ENCODE measurements at places on chromosomes 7 and 10.

- DNase-seq: no peak
Observed at GRCh38 chr7:3380034-3380433, 79.0 kb downstream of the SDK1 start.

- peak; percentile 59 for DNase-seq
Observed at GRCh38 chr7:116574025-116574822, 49.4 kb downstream of the CAV1 start.

GRCh38 chr10:99276848-99277486, 41.3 kb upstream of the HPSE2 start:
- DNase-seq: peak; percentile 16

GRCh38 chr10:6607182-6607581, 27.1 kb upstream of the PRKCQ start:
- peak; percentile 7 for DNase-seq

- no peak for DNase-seq
Observed at GRCh38 chr7:2737771-2738540, 50.0 kb downstream of the AMZ1 start.

GRCh38 chr7:2978408-2978807, 65.3 kb downstream of the CARD11 start:
- no peak for DNase-seq

DNA sequence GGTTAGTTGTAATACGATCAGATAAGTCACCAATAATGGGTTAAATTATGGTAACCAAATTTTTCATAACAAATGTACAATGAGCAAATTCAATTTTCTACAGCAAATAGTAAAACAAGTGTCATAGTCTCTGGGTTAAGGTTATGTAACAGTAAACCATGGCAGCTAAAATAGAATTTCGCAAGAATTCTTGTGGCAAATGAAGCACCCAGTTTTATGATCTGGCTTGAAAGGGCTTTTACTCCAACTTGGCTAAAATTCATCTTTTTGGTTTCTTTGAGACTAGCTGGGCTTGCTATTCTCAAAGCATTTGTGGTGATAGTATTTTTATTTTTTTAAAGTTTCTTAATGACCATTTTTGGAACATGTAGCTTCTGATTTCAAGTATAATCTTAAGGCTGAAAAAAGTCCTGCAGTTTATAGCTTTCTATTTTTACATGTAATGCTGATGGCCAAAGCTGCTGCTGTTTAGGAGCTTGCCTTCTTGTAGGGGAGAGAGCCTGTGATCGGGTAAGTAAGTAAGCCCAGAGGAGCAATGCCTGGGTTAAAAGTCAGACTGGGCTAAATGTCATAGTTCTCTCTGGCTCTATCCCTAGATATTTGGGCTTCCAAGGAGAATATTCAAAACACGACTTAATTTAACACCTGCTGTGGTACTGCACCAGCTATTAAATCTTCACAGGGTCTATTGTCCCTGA, 55.5 kb upstream of the SYPL1 start:
- DNase-seq: no peak

GRCh38 chr7:133654547-133654946, 401.7 kb downstream of the EXOC4 start:
- no peak for DNase-seq

- DNase-seq: no peak
Observed at GRCh38 chr7:133510326-133511055, 257.6 kb downstream of the EXOC4 start.

DNA sequence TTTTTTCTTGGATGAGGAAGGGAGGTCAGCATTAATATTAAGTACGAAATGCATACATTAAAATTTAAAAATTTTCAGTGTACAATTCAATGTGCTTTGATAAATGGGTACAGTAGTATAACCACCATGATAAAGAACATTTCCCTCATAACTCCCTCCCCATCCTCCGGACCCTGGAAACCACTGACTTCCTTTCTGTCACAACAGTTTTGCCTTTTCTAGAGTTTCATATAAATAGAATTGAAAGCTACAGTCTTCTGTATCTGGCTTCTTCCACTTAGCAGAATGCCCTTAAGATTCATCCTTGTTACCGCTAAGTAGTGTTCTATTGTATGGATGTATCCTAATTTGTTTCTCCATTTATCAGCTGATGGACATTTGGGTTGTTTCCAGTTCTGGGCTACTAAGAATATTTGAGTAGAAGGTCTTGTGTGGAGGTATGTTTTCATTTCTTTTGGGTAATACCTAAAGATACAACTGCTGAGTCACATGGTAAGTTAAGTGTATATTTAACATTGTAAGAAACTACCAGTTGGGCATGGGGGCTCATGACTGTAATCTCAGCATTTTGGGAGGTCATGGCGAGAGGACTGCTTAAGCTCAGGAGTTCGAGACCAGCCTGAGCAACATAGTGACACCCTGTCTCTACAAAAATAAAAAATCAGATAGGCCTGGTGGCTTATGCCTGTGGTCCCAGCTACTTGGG, 30.8 kb downstream of the ABI1 start:
- no peak for DNase-seq

DNA sequence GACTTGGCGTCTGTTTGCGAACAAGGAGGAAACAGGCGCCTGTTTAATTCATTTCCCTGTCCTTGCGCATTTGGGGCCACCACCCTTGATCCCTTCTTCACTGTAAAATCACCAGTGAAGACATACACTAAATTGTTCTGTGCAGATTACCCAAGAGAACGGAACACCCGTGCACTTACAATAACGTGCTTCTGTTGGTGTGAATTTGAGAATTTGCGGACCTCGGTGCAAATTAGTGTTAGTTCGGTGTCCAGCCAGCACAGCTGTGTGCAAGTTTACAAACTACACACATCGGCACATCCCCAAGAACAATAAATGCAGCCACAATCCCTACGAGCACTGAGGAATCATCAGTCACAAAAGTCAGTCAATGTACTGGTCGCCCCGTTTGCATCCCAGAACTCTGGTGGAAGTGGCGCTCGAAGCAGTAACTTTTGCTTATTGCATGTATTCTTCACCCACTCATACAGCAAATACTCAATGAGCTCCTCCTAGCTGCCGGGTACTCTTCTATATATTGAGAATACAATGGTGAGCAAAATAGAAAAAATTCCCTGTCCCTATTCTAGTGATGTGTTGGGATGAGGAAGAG, 786 bp upstream of the CNOT4 start:
- peak; percentile 18 for DNase-seq

DNA sequence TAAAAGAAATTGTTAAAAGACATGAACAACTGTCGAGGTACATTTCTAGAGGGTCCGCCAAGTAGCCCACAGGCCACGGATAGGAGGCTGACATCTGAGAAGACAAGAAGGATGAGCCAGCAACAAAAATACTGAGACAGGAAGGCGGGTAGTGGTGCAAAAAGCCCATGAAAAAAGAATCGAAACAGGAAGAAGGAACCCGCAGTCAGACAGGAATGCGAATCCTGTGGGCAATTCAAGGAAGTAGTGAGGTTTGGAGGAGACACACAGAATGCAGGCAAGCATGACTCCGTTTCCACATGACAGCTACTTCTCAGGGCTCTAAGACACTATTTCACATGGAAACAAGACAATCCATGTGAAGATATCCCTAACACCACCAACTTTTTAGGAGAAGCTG, 125.2 kb downstream of the DOCK4 start:
- DNase-seq: peak; percentile 72

DNA sequence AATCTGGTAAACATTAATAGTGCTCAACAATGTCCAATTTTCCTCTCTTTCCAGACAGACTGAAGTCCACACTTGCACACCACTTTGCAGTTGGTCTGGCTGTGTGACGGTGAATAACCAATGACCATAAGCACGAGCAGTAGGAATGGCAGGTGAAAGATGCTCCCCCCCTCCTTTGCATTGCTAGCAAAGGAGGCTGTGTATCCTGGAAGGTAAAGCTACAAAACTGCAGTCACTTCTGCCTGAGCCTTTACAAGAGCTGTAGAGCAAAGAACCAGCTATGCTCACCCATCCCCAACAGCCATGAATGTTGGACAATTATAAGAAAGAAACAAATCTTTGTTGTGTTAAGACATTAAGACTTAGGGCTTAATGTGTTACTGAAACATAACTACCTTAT, 178.0 kb downstream of the IPMK start:
- no peak for DNase-seq

DNA sequence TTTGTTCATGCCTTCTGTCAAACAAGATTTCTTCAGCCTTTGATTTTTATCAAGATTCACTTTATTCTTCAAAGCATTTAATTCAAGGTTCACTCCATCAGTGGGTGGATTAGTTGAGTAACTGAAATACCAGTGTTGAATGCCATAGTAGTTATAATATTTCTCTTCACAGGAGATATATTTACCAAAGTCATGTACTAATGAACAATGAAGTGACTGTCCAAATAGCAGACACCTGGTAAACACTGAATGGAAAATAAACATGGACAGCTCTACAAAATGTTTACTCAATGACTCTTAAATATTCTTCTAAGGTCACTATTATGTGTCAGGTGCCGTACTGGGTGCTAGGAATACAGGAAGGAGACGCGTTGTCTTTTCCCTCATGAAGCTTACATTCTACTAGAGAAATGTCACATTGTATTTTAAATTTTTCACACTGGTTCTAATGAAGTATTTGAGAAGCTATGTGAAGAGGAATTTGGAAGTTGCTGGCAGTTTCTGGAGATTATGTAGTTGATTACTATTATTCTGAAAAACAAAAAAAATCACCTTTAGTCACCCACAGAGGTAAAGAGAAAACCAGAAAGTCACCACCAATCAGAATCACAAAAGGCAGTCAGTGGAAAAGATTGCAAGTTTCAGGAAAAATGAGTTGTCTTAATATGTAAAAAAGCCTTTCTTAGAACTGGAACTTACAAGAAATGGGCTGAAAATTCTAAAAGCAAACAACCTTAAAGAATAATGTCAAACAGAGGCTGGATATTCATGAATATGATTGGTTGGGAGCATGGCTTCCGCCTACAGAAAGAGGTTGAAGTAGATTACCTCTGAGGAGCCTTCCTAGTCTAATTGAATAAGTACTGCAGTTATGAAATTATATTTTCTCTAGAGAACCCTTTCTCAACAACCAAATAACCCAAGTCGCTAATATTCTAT, 84.5 kb downstream of the RTKN2 start:
- no peak for DNase-seq

- no peak for DNase-seq
Observed at GRCh38 chr10:75191821-75192568, 18.6 kb upstream of the VDAC2 start.

GRCh38 chr7:136998495-136998894, 130.0 kb downstream of the CHRM2 start:
- DNase-seq: no peak

- no peak for DNase-seq
Observed at GRCh38 chr7:154646126-154647013, 356.6 kb downstream of the PAXIP1 start.

- DNase-seq: no peak
Observed at GRCh38 chr7:17773289-17773626, 167.0 kb downstream of the SNX13 start.
